ENCODE measurements at places on chromosomes 11 and 22.
A peak's percentile ranks its signal among the peaks of the same experiment; 100 is the strongest.

DNA sequence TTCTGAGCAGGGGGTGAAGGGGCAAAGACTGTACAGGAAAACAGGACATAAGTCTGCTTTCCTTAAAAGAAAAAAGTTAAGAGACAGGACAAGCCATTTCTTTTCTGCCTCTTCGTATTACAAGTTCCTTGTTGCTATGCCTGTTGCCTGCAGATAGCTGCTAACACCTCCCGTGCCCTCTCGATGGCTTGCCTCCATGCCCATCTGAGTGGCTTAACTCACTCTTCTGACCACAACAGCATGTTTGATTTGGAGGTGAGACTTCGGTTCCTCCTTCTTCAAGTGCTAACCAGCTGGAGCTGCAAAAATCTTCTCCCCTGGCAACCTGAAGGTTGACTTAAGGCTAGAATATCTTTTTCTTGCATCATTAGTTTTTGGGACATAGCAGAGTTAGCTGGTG lies 103.1 kb downstream of the PRR5L start:
- DNase-seq: no peak

- DNase-seq: no peak
Measured at GRCh38 chr22:24497841-24498258, 2.7 kb downstream of the UPB1 start.

DNA sequence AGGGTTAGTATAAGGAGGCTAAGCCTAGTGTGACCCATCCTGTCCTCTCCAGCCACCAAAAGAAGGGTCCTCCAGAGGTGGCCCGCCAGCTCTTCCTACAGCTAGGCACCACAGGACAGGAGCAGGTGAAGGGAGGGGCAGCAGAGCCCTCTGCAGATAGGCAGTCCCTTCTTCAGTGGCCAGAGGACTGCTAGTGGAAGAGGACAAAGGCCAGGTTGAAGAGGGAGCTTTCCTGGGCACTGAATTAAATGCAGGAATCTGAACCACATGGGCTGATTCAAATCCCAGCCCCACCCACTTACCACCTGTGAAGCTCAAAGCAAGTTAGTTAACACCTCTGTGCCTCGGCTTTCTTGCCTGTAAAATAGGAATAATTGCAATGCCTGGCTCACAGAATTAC lies 409.5 kb downstream of the NXPE2 start:
- DNase-seq: no peak

DNA sequence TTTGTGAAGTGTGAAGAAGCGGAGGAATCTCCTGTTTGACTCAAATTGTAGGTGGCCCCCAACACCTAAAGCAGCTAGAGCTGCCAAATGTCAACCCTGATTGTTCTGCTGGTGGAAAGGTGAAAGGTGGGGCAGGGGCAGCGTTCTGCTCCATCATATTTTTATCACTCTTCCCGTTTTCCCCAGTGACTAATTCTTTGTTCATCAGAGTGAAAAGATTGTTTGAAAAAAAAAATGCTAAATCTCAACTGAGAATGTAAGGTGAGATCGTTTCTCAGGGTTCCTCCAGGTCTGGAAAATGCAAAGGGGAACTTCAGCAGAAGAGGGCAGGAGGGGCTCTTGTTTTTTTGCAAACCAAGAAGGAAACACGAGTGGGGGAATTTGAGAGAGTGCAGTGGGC lies 137.7 kb downstream of the MN1 start:
- DNase-seq: peak; percentile 21

GRCh38 chr11:68855205-68855981 lies 13.7 kb upstream of the CPT1A start:
- peak; percentile 63 for DNase-seq

DNA sequence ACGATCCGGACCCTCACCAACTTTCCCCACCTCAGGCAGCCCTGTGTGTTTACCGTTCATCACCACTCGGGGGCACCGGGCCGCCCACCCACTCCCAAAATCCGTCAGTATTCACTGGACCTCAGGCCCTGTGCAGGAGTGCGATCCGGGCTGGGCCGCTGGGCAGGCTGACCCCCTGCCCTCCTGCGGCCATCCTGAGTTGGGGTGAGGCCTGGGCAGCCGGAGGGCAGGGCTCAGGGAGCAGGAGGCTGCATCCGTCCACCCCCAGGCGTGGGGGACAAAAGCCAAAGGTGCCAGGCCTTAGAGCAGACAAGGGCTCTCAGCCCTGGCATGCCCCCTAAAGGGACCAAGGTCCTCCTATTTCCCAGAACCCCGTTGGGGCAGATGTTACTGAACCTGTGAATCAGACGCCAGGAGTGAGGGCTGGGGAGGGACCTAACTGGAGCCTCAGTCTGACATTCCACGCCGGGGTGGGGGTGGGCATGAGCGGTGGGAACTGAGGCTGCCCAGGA lies 16.8 kb upstream of the TMEM191C start:
- no peak for DNase-seq

- no peak for DNase-seq
Measured at GRCh38 chr11:19816040-19816439, 103.4 kb downstream of the NAV2 start.

- no peak for DNase-seq
Measured at GRCh38 chr11:70711911-70712185, 313.5 kb downstream of the CTTN start.

- no peak for DNase-seq
Measured at GRCh38 chr22:37989146-37990045, 5.0 kb upstream of the SOX10 start.

GRCh38 chr11:61004761-61005181 lies 33.3 kb downstream of the CD6 start:
- peak; percentile 31 for DNase-seq

- no peak for DNase-seq
Measured at GRCh38 chr11:40178470-40178869, 1281.0 kb downstream of the LRRC4C start.

DNA sequence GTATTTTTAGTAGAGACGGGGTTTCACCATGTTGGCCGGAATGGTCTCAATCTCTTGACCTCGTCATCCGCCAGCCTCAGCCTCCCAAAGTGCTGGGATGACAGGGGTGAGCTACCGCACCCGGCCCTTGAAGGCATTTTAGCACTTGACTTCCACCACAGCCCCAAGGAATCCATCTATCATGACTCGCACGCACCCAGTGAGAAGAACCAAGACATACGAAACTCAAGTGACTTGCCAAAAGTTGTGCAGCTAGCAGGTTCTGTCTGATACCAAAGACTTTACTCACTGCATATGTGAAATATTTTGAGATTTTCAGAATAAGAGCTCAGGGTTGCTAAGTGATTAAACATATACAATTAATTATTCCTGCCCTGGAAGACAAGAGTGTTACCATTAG lies 21.0 kb downstream of the FLI1 start:
- DNase-seq: peak; percentile 94

DNA sequence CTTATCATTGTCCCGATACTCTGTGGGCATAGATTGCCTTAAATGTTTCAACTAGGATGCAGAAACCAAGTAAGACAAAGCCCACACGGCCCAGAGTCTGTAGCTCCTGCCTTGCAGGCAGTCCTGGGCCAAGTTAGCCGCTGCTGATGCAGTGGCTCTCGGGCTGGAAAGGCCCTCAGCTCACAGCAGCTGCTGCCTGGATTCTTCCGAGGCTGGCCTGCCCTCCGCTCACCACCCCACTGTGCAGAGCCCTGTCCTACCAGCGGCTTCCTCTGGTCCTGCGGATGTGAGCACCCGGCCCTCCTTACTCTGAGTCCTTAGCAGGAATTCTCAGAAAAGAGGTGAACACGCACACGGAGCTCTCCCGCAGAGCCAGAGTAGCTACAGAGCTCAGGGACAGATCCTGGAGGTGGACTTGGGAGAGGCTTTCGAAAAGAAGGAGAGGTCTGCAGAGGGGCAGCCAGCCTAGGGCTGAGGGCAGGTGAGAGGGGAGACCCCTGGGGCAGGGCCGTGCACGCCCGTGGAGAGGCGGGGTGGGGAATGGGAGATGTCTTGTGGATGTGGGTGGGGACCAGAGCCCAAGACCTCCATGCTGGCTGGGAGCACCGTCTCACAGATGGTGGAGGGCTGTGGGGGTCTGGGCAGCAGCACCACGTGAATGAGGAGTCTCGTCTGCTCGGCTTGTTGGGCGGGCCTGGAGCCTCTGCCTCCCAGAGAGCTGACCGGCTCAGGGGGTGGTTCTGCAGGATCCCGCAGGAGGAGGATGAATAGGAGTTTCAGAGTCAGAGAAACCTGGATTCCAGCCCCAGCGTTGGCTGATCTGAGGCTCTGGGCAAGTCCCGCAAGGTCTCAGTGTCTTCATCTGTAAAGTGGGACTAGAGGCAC lies 117.4 kb upstream of the B3GAT1 start:
- DNase-seq: no peak

GRCh38 chr11:392102-392777 lies 1.8 kb upstream of the PKP3 start:
- DNase-seq: no peak

GRCh38 chr11:59178402-59178801 lies 6.5 kb downstream of the DTX4 start:
- no peak for DNase-seq
